ENCODE measurements at places on chromosomes 7 and 10. TPM values are rescaled to one million over a fixed set of nuclear protein-coding genes. Genes with fewer than 3 reads are reported as not detected.

DNA sequence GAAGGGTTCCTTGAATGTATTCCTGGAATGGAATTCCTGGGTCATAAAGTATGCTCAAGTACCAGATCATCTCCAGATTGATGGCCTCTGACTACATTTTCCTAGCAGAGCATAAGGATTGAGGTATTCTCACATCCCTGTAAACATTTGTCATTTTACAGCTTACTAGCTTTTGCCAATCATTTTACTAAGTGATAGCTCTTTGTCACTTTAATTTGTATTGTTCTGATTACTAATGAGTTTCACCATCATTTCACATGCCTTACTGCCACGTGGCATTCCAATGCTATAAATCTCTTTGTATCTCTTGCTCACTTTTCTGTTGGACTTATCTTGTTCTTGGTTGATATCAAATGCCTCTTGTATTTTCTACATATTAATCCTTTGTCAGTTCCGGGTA, 68.6 kb upstream of the CACNB2 start:
- DNase-seq, result no peak

Gene FAM24B
- not detected for total RNA-seq

Gene IFIT1B
- not detected for total RNA-seq

Gene OR2A5
- not detected for total RNA-seq

Gene ZNF37A
- 20.4 TPM for total RNA-seq
